ENCODE measurements at places on chromosomes 2 and 18.

GRCh38 chr2:233829193-233830110 lies 24.9 kb downstream of the HJURP start:
- DNase-seq = no peak

DNA sequence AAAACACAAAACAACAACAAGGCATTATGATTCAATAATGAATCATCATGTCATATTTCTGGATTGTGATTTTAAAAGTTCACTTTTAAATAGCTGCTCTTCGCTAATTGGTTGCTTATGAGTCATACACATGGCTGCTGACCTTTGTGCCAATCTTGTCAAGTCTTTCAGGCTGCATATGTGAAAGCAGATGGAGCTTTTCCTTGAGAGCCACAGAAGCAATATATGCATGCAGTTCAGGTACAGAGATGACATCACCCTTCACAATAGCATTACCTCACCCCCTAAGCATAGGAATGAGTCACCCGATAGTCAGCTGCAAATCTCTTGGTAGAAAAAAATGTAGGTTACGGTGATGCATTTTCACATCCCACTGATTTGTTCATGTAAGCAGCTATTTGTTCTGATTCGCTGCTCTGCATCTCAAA lies 27.2 kb downstream of the EIF2AK3 start:
- DNase-seq = peak; percentile 45

DNA sequence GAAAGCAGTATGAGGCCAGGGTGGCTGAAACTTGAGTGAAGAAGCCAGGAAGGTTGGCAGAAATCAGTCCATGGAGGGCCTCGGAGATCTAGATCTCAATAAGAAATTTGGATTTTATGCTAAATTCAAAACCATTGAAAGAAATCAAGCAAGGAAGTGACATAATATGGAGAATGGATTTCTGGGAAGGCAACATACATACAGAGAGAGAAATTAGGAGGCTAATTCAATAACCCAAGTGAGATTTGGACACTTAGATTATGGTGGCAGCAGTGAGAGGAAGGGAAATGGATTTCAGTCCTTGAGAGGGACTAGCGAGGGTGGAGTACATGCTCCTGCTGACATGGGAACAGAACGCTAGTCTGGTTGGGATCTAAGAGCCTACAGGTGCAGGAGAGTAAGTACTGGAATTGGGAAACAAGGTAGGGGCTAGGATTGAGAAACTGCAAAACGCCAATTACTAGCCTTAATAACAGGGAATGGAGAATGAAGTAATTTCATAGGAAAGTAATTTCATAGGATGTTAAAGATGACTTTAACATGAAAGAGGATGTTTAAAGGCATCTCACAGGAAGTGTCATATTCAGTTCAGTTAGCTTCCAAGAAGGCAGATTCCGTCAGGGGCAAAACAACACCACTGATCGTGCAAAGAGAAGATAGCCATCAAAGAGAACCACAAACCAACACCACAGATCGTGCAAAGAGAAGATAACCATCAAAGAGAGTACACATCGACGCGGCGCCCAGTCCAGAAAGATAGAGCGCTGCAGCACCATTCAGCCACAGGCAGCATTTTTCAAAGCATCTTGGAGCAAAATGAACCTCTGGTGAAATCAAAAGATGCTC lies 27.2 kb downstream of the CDKL4 start:
- DNase-seq = no peak

DNA sequence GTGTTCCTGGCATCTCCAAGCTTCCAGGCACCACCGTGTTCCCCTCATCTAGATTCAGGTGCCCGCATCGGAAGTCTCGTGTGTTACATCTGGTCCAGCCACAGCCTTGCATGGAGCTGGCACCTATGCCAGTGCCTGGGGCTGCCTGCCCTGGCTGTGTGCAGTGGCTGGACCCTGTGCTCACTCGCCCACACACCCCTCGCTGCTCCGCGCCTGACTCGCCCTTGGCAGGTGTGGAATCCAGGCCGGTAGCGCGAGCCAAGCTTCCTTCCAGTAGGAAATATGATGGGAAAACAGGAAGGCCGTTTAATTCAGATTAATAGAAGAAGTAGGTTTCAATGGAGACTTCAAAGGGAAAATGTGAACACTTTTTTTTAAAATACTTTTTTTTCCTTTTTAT lies 78.0 kb downstream of the PTPN4 start:
- no peak for DNase-seq

- peak; percentile 49 for DNase-seq
These were observed 35.1 kb upstream of the RASGRP3 start for GRCh38 chr2:33441235-33441810.

DNA sequence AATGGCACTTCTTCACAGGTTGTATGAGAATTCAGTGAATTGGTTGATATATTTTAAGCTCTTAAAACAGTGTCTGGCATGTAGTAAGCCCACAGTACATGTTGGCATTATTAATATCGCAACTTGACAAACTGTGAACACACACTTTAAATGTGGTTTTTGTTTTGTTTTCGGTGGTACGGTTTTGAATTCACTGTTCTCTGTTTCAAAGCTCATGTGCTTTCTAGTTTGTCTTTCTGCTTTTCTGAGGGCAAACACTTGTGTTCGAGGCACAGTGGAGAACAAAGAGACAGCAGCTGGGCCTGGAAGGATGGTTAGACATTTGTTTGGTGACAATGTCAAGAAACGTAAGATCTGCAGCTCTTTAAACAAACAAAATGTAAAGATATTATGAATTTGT lies 276.5 kb upstream of the MC4R start:
- DNase-seq = no peak

DNA sequence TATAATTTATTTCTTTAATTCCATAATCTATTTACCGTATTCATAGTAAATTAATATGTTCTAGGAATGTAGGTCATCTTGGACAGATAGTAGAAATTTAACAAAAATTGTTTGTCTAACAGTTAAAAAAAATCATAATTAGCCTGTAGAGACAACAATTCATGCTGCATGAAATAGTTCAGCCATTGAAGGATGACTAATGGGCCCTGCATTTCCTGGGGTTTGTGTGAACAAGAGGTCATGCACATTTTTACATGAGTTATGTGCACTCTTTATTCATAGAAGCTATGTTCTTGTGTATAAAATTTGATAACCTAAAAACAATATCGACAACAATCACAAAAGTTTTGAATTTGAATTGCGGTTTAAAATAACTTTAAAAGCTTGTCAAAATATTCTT lies 1663.6 kb downstream of the SUCLG1 start:
- no peak for DNase-seq

- no peak for DNase-seq
These were observed 34.4 kb downstream of the CABLES1 start for GRCh38 chr18:23169673-23170044.

- no peak for DNase-seq
These were observed 76.2 kb upstream of the MFF start for GRCh38 chr2:227248876-227249275.

DNA sequence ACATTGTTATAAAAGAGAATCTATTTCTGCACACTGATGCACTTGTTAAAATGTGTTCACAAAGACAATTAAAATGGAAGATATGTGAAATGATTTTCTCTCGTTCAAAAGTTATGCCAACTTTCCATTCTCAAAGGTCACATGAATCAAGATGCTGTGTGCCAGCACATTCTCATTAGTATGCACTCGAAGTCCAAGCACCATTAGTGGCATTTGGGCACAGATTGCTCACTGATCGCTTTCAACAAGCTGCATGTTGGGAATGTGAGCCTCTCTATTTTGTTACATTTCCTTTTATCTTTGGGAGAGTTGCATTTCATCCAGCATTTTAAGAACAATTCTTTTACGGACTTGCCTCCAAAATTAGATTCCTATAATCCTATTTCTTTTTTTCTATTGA lies 398.9 kb downstream of the FBXO15 start:
- DNase-seq = no peak

GRCh38 chr2:41872646-41873045 lies 175.2 kb upstream of the PKDCC start:
- DNase-seq = no peak

DNA sequence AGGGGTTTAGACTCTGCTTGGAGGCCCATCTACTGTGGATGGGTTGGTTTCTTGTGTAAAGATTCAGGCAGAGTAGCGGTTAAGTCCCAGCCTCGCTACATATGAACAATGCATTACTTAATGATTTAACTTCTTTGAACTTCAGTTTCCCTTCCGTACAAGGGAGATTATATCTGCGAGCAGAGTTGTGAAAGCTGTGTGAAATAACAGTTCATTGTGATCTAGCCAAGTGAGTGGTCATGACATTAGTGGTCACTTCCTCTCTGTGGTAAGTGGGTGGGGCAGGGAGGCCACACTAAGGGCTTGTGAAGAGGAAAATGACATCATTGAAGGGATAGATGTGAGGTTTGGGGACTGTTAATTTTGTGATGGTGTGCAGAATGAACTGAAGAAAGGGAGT lies 14.1 kb upstream of the MEX3C start:
- DNase-seq = no peak

Data from HuH-7.5 (cell line).